ENCODE measurements at places on chromosomes 3 and 15. TPM values are rescaled to one million over a fixed set of nuclear protein-coding genes. Genes with fewer than 3 reads are reported as not detected.

Gene ACOX2
- 19.5 TPM for total RNA-seq

Gene SEMA6D
- 5.2 TPM for total RNA-seq

Gene VILL
- 3.2 TPM for total RNA-seq

Gene IVD
- 45.8 TPM for total RNA-seq

GRCh38 chr3:14410106-14410502 lies 7.7 kb downstream of the SLC6A6 start:
- DNase-seq, result no peak

DNA sequence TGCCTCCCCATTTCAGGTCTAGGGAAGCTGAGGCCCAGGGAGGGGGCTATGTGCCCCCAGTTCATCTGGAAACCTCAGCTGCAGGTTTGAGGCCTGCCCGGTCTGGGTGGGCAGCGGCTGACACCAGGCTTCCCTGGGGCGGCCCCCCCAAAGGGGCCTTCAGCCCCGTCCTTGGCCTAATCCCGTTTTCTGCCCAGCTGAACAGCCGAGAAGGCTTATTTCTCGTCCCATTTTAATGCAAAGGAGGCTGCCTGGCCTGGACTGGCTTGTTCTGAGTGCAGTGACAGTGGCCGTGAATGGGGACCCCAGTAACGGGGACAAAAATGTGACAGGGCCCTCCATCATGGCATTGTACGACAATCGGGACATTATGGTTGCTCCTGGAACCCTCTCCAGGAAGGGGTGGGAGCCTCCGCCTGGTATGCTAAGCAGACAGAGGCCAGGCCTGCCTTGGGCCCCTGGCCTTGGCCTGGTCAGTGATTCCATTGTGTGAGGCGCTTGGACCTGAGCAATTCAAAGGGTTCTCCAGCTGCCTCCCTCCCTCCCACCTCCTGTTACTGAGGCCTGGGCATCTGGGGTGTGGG lies 93.9 kb downstream of the WNT7A start:
- no peak for DNase-seq

DNA sequence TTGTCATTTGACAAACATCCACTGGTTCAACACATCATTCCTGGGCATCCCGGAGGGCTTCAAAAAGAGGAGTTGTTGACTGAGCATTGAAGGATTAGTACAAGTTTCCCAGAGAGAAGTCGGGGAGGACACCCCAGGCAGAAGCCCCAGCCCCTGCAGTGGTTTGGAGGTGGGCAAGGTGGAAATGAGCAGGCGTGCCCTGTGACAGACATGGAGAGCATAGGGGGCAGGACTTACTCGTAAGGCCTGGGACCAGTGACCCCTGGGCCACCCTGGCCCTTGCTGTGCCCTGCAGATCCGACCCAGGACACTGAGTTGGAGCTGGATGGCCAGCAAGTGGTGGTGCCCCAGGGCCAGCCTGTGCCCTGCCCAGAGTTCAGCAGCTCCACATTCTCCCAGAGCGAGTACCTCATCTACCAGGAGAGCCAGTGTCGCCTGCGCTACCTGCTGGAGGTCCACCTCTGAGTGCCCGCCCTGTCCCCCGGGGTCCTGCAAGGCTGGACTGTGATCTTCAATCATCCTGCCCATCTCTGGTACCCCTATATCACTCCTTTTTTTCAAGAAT lies 5.9 kb downstream of the PARP3 start:
- DNase-seq, result no peak

- DNase-seq, result no peak
These were observed 22.4 kb downstream of the TJP1 start for GRCh38 chr15:29799859-29800258.

GRCh38 chr15:67201136-67201535 lies 53.3 kb downstream of the AAGAB start:
- no peak for DNase-seq

- DNase-seq, result no peak
These were observed 169.4 kb downstream of the KLHL25 start for GRCh38 chr15:85625166-85625830.

GRCh38 chr15:70806992-70807712 lies 43.8 kb upstream of the UACA start:
- no peak for DNase-seq

Data from esophagus muscularis mucosa (tissue), 4 donors.